ENCODE measurements at places on chromosomes 3 and 15.
A peak's percentile ranks its signal among the peaks of the same experiment; 100 is the strongest.

DNA sequence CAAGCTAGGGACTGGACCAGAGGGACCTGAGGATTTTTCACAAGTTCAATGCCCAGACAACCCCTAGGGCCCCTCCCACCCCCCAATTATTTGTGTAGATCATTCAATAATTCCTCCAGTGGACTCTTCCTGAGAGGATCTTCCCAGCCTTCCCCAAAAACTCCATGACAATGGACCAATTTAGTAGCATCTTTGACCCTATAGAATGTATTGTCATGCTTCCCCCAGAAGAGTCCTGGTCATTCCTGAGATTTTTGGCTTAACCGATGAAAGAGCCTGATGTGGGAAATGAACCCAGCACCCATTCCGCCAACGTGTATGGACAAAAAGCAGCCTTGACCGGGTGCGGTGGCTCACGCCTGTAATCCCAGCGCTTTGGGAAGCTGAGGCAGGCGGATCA, 119.2 kb upstream of the RNF7 start:
- DNase-seq, result no peak

DNA sequence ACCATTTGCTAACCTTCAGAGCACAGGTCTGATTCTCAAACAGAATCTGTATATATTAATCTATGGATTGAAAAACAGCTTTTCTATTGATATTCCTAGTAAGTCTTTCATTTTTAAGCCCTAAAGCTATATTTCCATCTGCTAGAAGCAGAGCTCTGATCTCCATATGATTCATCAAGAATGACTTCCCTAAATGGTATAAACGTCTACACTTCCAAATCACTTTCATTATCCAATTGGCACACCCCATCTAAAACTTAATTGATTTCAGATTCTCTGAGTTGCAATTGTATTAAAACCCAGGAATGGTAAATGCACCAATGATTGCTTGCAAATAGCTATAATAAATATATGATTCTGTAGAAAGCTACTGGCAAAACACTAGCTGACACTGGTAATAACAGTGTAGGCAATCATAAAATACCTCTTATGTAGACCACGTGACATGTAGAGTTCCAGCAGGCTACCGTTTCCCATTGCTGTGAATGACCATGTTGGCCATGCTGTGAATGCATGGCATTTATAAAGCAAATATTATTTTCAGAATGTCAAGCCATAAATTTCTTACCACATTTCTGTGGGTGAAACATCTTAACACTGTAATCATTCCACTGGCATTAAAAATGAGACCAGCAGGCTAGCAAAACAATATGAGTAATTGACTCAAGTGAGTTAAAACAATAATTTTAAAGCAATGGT, 226.0 kb downstream of the ZMAT3 start:
- DNase-seq, result peak; percentile 32

GRCh38 chr3:43484926-43485488, 136.8 kb downstream of the ANO10 start:
- no peak for DNase-seq

DNA sequence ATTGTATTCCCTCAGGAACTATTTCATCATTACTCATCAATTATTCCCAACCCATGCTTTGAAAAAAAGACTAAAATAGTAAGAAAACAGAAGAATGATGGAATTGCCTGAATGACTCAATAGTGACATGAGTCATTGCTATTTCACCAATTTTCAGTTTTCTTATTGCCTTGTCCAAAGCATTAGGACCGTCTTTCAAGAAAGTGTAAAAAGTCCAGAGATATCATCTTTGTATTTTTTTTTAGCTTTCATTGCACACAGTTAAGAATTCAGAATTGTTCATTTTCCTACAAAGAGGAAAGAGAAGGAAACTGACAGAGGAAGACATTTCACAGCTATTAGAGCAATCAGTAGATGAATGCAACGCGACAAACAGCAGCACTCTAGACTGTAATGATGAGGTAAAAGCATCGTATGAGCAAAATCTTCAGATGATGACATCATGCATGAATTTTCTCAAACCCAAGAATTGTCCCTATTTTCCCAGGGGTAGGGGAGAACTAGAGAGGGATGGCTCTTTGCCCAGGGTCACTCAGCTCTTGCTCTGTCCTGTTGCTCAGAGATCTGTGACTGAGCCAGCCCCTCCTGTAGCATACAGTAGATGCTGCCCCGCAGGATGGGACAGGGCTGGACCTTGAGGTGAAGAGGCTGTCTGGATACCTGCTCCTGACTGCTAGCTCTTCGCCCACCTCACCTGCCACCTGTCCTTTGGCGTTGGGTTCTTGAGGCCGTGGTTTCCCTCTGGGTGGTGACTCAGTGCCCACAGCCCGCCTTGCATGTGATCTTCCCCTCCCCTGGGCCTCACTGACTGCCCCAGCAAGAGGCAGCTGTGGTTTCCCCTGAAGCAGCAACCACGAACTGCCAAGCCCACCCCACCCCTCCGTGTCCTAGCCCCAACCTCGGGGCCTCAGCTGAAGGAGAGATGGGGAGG, 84.8 kb downstream of the PPCDC start:
- peak; percentile 80 for DNase-seq

- DNase-seq, result no peak
Measured at GRCh38 chr15:78599189-78599588, 21.6 kb downstream of the CHRNA3 start.

GRCh38 chr3:50100386-50100785, 11.7 kb downstream of the RBM5 start:
- DNase-seq, result no peak

DNA sequence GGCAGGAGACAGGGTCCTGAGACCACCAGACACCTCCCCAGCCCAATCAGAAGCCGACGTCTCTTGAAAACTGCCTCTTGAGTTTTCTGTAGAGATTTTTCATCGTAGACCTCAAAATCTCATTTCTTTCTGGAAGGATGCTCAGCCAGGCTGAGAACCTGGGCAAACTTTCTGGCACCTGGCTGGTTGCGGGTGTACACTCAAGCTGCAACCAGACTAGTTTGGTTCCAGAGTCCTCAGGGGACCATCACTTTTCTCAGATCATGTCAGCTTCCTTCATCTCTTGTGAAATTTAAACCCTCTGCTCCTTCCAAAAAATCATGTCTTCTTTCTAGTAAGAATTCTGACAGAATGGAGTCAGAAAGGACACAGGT, 45.1 kb downstream of the CMTM7 start:
- no peak for DNase-seq

DNA sequence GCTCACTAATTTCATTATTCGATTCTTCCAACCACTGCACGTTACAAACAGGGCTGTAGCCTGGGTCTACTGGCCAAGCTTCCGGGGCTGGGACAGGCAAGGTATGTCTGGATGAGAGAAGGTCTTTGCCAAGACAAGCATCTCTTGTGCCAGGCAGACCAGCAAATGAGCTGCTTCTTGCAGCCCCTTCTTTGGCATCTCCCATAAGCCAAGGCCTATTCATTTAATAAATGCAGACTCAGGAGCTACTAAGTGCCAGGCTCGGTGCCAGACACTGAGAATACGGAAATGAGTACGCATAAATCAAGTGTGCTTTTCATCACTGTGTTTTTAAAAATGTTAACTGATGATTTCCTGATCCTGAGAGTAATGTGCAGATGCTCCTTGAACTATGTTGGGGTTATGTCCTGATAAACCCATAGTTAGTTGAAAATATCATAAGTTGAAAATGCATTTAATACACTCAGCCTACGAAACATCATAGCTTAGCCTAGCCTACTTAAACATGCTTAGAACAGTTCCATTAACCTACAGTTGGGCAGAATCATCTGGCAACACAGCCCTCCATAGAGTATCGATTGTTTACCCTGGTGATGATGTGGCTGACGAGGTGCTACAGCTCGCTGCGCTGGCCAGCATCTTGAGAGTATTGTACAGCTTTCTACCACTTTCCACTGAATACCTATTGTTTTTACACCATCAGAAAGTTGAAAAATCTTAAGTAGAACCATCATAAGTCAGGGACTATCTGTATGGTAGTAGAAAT, 135.0 kb upstream of the CTDSPL start:
- no peak for DNase-seq

- no peak for DNase-seq
Measured at GRCh38 chr3:187919048-187919447, 173.8 kb upstream of the BCL6 start.

DNA sequence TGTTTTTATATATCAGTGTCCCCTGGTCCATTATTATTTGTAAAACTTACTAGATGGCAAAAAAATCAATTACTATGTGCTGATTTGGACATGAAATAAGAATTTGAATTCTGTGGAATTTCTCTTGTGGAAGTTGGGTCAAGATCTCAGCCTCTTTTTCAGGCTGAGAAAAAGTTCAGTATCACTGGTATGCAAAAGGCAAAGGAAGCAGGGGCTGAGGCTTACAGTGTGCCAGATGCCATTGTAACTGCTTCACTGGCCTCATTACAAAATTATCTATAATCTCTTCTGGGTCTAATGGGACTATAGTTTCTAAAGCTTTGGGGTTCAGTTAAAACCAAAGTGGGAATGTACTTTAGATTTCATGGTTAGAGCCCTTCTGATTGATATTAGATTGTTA, 125.9 kb upstream of the SLC7A14 start:
- no peak for DNase-seq

DNA sequence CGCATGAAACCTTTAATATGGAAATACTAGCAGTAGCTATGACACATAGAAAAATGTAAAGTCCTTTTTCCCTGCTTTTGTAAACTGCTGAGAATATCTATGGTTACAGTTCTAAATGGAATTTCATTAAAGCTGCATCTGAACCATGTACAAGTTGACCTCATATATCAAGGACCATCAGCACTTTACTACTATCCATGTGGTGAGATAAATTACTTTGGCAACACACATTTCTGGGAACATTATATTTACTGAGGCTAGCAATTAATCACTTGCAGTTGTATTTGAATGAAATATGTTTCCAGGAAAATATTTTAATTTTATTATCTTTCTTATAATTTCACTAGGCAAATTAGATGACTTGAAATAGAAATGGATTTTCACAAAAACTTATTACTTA, 545.5 kb downstream of the NAALADL2 start:
- DNase-seq, result no peak

GRCh38 chr3:48985831-48986376, 4.1 kb upstream of the P4HTM start:
- DNase-seq, result no peak

DNA sequence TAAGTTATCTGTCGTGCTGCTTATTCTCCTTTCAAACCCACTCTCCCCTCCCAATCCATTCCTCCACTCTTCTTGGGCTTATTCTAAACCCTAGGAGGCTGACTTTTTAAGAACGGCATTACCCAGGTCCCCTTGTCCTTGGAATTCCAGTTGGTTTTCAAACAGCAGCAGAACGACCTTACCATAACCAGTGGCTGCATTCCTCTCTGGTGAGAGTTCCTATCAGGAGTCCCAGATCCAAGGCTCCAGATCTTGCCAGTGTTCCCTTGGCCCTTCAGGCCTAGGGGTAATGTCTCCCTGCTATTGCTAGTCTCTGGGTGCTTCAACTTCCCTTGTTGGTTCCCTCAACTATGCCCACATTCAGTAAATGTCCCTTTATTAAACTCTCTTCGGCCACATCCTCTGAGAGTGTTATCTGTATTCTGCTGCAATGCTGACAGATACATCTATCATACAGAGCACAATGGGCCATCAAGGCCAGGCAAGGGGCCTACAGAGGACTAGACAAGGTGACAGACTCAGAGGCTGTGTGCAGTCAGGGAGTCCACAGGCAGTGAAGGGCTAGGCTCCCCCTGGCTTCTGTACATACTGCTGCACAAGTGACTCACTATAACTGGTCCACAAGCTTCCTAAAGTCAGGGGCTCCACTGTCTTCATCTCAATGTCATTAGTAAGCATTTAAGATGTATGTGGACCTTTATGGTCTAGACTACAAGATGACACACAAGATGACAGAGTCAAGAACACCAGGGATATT, 10.1 kb downstream of the LYSMD2 start:
- no peak for DNase-seq

- peak; percentile 43 for DNase-seq
Measured at GRCh38 chr3:157370867-157371266, 65.8 kb upstream of the PTX3 start.

DNA sequence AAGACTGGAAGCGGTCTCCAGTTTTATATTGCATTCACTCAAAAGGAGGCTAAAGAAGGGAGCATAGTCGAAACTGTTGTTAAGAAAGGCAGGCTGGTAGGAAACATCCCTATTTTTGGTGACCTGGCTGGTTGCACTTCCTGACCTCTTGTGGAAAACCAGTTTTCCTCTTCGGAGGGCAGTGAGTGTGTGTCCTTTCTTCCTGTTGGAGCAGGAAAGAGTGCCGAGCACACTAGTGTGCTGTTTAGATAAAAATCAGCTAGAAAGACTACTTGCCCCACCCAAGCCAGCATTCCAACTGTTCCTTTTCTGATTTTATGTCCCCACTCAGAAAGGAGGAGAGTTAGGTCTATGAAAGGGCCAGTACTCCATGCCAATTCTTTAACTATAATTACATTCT, 65.1 kb upstream of the CCR4 start:
- DNase-seq, result no peak

DNA sequence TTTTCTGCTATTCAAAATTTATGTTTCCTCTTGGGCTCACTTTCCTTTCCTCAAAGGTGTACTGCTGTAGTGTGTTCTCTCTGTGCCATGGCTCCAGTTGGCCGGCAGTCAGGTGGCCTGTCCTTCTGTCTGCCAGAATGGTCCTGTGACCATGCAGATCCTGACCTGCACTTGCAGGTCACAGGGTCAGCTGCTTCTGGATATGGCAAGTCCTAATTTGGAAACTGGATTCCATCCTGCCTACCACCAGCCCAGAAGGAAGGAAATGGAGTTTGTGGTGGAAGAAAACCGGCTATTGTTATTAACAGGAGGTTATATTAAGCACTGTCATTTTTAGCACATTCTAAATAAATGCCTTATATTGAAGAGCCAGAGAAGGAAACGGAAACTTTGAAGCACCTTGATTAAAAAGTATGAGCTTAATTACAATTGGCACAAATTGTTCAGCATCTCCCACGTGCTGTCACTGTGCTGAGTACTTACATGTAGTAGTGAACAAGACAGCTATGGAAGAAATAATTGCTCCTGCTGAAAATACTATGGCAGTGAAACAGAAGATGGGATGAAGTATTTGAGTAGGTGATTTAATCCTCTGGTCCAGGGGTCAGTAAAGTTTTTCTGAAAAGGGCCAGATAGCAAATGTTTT, 362.8 kb downstream of the PTPRG start:
- DNase-seq, result no peak

DNA sequence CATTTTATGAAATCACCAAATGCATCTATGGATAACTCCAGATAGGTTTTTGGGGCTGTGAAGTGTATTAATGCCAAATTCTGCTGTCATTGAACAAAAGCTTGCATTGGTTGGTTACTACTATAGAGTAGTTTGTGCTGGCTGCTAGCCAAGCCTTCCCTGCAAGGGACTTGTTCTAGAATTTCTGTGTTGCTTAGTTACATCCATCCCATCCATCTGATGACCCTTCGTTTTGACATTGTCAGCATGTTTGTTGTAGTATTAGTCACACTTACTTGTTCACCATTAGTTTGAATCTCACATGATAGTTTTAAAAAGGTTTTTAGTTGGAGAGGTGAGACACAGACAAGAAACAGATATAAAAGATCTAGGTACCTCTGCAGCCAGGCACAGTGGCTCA, 7.0 kb upstream of the NIPA2 start:
- DNase-seq, result peak; percentile 30

- DNase-seq, result no peak
Measured at GRCh38 chr3:71443332-71443731, 140.2 kb downstream of the FOXP1 start.

- DNase-seq, result no peak
Measured at GRCh38 chr3:123021388-123021787, 6.2 kb downstream of the SEMA5B start.

GRCh38 chr15:74791667-74792066, 9.8 kb downstream of the CSK start:
- no peak for DNase-seq

Data from skeletal muscle cell (primary cell).